Umbilical cord (tissue), 2 donors: ENCODE measurements at places on chromosomes 12 and 14. TPM values are rescaled to one million over a fixed set of nuclear protein-coding genes. Genes with fewer than 3 reads are reported as not detected.

DNA sequence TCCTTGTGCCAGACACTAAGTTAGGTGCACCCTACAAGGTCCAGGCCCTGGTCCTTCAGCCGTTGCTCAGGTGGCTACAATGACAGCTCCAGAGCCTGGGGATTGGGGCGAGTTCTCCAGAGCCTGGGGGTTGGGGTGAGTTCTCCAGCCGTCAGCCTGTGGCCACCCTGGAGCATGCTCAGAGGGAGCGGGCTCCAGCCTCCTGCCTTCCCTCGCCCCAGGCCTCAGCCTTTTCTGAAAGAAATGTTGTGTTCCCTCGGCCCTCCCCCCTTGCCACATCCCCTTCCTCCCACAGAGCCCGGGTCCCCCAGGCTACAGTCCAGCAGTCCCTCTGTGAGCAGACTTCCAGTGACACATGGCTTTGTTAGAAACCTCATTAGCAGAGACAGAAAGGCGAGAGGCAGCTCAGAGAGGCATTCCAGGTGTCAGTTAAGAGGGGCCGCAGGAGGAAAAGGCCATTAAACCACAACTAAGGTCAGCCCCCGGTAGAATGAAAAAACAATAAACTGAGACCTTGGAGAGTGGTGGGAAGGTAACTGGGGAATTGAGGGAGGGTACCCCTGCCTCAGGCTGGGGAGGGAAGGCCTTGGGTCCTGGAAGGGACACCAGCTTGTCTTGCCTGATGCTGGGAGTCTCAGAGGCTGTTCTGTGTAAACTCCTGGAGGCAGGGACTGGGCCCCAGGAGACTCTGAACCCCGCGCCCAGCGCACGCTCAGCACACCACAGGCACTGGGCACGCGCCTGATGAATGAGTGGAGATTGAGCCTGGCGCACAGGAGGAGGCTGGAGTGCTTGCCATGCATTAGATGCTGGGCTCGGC is 23.1 kb upstream of the COL2A1 start:
- DNase-seq: no peak

DNA sequence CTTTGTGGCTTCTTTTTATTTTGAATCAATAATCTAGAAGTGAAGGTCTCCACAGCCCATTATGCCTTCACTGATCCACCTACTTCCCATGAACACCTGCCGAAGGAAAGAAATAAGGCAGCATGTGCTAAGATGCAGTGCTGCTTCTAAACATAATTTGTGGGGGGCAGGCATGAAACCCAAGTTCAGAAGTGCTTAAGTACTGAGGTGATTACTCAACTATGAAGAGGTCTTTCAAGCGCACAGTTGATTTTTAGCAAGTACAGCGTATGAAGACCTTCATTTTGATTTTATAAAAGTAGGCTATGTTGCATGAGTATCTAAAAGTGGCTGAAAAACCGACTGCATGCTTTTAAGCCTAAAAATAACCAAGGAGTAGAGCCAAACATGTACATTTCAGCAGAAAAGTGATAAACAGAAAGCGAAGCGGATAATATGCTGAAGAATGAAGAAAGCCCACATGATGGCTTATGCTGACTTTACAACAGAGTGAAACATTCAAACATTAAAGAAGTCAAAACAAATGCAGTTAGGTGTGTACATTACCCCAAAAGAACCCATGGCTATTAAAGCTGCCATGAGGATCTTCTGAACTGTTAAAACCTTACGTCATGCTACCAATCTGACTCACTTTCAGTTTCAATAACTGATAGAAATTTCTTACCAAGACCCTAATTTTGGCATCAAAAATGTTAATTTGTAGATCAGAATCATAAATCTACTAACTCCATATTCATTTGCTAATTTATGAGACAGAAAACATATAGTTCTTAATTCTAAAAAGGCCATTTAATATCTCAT is 29.3 kb downstream of the KICS2 start:
- no peak for DNase-seq

Gene CLEC1B
- 9.4 TPM for total RNA-seq

Gene P2RX7
- 5.3 TPM for total RNA-seq

DNA sequence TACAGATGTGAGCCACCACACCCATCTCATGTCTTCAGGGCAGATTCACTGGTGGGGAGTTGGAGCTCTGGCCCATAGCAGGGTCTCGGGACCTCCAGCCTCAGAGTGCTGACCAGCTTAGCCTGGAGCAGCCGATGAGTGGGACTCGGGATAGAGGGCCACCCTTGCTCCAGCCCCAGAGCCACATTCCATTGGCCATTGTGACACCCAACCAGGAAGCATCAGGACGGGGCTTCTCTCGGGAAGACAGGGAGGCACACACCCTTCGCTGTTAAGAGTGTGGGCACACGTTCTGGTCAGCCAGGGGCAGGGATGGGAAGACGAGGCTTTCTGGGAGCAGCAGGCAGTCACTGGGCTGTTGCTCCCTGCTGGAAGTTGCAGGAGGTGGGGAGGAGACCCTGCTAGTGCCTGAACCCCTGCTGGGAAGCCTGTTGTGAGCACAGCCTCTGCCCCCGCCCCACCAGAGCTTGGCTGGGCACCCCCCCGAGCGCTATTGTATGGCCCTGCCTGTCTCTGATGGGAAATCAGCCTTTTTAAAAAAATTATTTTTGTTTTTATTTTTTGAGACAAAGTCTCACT is 1.6 kb downstream of the ADGRD1 start:
- no peak for DNase-seq

Gene AP5M1
- 23.8 TPM for total RNA-seq

Gene SMIM41
- not detected for total RNA-seq

DNA sequence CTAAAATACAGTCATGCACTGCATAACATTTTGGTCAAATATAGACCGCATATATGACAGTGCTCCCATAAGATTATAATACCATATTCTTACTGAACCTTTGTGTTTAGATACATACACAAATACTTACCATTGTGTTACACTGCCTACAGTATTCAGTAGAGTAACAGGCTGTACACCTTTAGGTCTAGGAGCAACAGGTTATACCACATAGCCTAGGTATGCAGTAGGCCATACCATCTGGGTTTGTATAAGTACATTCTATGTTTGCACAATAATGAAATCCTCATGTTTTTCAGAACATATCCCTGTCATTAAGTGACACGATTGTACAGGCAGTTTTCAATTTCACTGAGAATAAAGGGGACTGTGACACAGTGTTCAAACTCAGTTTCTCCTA is 22.3 kb downstream of the KDM5A start:
- no peak for DNase-seq
